ENCODE measurements at places on chromosomes 7 and 10.
A peak's percentile ranks its signal among the peaks of the same experiment; 100 is the strongest.

DNA sequence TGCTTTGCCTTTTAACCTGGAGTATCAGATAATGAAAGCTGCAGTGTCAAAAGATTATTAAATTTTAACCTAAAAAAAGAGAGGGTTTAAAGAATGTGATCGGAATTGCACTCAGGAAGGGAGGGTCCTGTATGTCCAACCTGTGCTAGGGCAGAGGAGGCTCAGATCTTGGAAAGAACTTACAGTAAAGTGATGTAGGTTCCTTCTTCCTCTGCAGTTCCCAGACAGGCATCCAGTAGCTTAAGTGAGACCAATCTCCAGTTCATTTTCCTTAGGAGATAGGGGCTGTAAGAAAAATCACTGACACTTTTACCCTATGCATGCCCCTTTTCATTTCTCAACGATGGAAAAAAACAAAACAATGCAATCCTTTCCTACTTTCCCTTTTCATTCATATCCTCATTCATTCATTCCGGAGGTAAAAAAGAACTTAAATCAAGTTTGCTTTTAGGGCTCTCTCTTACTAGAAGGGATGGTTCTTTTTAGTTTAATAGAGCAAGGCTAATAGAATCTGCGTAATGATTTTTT, 28.3 kb downstream of the EXOC6 start:
- DNase-seq = no peak

DNA sequence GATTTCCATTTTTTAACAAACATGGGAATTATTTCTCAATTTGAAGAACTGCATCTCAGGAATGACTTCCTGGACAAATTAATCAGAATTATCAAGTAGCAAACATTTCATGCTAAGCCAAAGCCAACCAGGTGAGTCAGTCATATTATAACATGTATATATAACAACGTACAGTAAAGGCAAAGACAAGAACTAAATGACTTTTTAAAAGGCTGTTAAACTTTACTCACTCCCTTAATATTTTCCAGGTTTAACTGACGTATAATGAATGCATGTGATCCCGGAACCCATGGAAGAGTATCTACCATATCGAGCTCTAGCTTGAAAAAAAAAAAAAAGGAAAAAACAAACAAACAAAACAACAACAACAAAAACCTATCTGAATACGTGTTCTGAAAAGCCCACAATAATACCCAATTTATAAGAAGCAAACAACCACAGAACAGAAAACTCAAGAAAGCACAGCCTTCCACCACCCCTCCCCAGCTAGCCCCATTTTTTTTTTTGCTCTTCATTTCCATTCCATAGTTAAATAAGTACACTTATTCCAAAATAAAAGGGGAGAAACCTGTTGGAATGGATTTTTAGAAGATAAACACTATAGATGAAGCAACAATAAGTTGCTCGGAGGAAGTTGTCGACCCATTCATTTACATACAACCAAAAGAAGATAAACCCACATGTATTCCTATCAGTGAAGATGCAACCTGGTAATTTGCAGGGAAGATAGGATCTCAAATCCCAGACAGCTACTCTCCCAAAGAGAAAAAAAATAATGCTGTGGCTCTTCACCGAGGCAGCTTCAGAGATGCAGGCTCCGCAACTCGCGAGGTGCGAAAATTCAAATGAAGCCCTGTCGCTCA, 537 bp downstream of the NAPEPLD start:
- no peak for DNase-seq

DNA sequence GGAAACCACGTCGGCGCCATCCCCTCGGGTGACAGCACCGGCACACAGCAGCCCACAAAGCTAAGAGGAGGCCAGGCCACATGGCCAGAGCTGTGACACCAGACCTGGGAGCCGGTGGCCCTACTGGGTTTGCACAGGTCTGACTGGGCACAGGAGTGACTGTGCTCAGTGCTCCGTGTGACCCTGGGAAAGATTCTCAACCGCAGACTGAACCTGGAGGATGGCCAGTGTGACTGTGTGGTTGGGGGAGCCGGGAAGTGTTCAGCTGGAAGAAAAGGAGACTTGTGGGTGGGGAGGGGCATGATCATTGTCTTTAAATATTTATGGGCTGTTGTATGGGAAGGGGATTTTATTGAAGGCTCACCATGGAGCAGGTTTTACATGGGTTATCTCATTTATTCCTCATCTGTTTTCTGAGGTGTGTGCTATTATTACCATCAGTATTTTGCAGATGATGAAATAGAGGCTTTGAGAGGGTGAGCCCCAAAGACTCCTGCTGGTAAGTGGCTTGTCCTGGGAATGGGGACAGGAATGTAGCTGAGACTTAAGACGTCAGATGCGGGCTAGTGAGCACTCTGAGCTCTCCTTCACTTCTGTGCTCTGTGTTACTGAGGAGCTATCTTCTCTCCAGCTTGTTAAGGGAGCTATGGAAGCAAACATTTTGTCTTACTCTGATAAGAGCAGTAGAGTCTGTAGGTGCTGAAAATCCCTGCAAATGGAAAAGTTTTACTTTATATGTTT, 127.5 kb downstream of the TMEM178B start:
- no peak for DNase-seq

DNA sequence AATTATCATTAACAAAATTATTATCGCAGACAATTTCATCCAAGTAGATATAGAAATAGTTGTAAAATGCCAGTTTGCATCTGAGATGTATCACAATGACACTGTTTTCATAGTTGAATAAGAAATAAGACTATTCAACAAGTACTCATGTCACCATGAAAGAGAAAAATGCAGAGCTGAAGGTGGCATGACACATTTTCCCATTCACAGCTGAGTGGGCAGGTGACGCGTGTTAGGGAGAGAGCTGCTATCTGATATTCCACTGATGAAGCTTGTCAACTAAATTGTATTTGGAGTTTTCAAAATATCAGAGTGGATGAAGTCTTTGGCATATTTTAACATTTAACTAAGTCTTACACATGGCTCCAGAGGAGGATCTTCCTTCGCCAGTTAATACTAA, 70.3 kb upstream of the HDAC9 start:
- DNase-seq = no peak

DNA sequence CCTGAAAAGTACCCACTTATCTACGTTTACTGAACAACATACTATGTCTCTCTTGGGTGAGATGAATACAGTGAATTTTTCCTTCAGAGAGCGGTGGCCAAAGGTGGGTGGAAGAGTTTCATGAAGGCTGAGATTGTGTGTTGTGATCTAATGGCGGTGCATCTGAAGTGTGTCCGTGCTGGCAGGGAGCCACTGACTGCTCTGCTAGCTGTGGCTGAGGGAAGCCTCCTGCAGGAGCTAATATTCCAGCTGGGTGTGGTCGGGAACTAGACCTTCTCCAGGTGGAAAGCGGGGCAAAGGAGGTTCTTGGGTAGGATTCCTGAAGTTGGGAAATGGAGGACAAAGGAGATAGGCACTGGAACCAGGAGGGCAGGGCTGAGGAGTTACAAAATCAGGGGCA, 69.2 kb upstream of the GRB10 start:
- DNase-seq = no peak

DNA sequence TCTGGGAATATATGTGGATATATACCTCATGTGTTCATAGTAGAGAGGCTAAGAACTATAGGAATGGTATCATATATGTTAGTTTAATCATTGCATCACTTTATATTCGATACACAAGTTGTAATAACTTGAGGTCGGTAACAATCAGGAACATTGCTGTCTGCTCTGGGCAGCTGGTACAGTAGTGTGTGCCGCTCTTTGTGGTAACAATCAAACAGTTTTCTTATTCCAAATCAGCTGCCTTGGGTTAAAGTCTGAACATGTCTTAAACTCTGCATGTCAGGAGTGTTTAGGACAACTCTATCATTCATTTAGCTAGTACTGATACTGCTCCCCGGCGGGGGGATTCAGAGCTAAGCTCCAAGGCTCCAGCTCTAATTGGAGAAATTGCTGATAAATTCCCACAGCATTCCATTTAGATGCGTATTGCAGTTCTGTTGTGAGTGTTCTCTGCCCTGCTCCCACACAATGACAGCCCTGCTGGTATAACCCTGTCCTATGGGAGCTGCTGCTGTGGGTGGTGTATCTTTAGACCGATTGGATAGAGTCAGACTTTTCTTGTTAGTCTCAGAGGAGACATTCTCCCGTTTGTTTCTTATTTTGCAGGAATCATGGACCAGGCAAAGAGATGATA, 707.5 kb upstream of the FZD8 start:
- DNase-seq = no peak

DNA sequence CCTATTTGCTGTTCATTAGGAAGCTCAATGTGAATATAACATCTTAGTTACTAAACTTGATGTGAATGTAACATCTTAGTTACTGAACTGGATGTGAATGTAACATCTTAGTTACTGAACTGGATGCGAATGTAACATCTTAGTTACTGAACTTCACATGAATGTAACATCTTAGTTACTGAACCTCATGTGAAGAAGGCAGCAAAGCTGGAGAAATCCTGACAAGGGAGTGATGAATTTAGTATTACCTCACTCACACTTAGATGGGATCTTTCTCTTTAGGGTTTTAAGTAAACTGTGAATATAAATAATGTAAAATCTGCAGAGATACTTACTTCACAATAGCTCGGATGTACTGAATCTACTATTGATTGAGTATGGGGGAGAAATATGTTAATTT, 73.6 kb downstream of the ETV1 start:
- DNase-seq = no peak

- DNase-seq = no peak
These were observed 51.9 kb upstream of the A1CF start for GRCh38 chr10:50937230-50937907.

GRCh38 chr10:60662917-60663614, 115.2 kb upstream of the CDK1 start:
- DNase-seq = no peak

DNA sequence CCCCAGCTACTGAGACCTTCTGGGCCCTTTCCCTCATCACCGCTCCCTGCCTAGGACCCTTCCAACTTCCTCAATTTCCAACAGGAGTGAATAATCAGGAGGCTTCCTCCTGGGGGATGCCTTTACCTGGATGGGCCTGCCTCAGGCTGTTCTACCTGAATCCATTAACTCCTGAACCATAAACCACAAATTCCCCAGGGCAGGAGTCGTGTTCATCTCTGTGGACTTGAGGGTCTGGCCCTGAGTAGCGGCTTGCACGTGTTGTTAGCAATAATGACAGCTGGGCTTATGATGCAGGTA, 105.1 kb upstream of the GPR26 start:
- DNase-seq = no peak

- DNase-seq = no peak
These were observed 16.7 kb downstream of the RBP3 start for GRCh38 chr10:47364911-47365310.

DNA sequence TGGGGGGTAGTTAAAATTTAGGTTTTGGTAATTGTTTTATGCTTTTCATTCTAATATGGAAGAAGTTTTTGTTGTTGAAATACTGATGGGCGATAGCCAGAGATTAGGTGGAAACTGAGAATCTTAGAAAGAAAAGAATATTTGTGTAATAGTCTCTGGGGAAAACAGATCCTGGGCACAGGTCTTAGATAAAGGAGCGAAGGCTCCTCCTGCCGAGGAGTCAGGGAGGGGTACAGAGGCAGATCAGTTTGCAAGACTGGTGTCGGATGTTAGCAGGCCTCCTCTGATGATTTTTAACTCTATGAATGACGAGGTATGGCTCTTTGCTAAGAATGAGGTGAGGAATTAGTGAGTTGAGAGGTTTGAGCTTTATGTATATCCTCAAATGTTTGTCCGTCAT, 339.7 kb downstream of the HGF start:
- DNase-seq = no peak

DNA sequence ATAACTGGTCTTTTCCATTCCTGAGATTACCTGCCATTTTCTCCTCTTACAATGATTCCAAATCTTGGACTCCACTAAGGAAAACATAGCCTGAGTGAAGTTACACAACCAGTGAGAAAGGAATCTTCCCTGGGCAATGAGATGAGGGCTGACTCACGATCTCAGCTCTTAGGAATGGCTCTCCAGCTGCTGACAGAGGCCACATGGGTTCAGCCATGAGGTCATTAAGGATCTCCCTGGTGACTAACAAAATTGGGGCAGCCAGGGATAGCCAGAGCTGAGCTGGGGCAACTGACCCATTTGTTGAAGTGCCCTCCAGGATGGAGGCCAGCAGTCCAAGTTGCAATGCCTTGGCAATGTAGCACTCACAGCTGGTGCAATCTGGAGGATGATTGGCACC, 78.7 kb upstream of the MKLN1 start:
- DNase-seq = peak; percentile 52

DNA sequence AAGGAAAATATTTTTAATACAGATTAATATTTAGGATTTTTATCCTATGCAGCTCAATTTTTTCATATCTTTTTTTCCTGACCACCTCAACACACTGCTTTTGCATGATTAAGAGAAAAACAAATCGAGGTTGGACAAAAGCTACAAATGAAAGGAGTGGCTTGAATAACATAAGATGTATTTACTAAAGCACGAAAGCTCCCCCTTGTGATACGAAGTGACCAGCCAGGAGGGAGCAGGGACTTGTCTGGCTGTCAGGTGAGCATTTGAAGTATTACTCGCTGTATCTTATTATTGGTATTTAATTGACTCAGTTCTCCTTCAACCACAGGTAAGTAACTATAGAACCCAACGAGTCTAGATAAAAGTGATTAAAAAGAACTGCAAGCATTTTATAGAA, 265.2 kb upstream of the PHF14 start:
- no peak for DNase-seq

GRCh38 chr10:119100434-119101238, 3.3 kb upstream of the DENND10 start:
- no peak for DNase-seq

- DNase-seq = no peak
These were observed 38.4 kb upstream of the NPFFR1 start for GRCh38 chr10:70321897-70322890.

GRCh38 chr10:98134117-98134430, 383 bp upstream of the R3HCC1L start:
- DNase-seq = no peak

DNA sequence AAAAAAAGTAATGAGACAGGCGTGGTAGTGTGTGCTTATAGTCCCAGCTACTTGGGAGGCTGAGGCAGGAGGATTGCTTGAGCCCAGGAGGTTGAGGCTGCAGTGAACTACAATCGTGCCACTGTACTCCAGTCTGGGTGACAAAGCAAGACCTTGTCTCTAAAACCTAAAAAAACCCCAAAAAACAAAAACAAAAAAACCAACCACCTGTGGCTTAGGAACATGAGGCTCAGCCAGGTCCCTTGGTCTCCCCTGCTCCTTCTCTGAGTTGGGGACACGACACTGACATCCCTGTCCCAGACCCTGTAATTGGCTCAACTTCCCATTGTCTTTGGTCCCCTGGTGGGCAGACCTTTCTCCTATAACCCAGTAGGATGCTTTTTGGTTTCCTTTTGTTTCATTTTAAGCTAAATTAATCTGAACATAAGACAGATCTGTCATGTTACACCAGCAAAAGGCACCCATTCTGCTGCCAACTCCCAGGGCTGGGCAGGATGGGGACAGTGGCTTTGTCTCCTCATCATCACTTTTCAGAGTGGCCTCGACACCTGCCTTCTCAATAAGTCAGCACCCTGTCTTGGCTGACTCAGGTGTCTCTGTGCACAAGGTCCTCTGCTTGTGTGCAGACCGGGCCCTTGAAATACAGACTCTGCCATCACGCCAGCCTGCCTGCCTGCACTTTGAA, 74.4 kb downstream of the MYL10 start:
- no peak for DNase-seq

All from left ventricle myocardium superior (tissue), 1 donor.